Heart left ventricle (tissue), 16 donors: ENCODE measurements at places on chromosomes 3 and 15. TPM values are rescaled to one million over a fixed set of nuclear protein-coding genes. Genes with fewer than 3 reads are reported as not detected.

IL17RE gene
- polyA plus RNA-seq: 0.95 TPM

SLCO2A1 gene
- polyA plus RNA-seq: 8.3 TPM

ERICH6 gene
- polyA plus RNA-seq: not detected

C3orf49 gene
- polyA plus RNA-seq: not detected

TLR9 gene
- polyA plus RNA-seq: 0.23 TPM

RBP2 gene
- polyA plus RNA-seq: not detected

PLCB2 gene
- polyA plus RNA-seq: 7.7 TPM

PLA2G4D gene
- polyA plus RNA-seq: not detected

NR1D2 gene
- 5.6 TPM for polyA plus RNA-seq

MYD88 gene
- 3.7 TPM for polyA plus RNA-seq

ZPLD1 gene
- polyA plus RNA-seq: 0.14 TPM

CAPN3 gene
- 9.9 TPM for polyA plus RNA-seq

TNK2 gene
- polyA plus RNA-seq: 31.5 TPM

PGBD4 gene
- polyA plus RNA-seq: 0.86 TPM

AHSG gene
- polyA plus RNA-seq: 0.06 TPM

GPR160 gene
- polyA plus RNA-seq: 1.00 TPM

TM4SF1 gene
- polyA plus RNA-seq: 117 TPM

DNAH12 gene
- not detected for polyA plus RNA-seq

TGM5 gene
- polyA plus RNA-seq: not detected

KY gene
- polyA plus RNA-seq: 1.4 TPM

SLC22A14 gene
- polyA plus RNA-seq: 0.06 TPM

SLC28A1 gene
- polyA plus RNA-seq: 0.17 TPM

CCR9 gene
- not detected for polyA plus RNA-seq

CCDC39 gene
- polyA plus RNA-seq: not detected

CHST13 gene
- polyA plus RNA-seq: 0.07 TPM

TMEM108 gene
- polyA plus RNA-seq: 0.49 TPM

UQCC5 gene
- polyA plus RNA-seq: 113 TPM

ITPR1 gene
- 10.0 TPM for polyA plus RNA-seq
